Retina (tissue), 1 donor: ENCODE measurements at places on chromosomes 16 and 17.

GRCh38 chr17:68497885-68498319 is 14.3 kb upstream of the PRKAR1A start:
- no peak for DNase-seq

GRCh38 chr17:46894476-46895151 is 28.3 kb upstream of the GOSR2 start:
- DNase-seq = peak; percentile 66

DNA sequence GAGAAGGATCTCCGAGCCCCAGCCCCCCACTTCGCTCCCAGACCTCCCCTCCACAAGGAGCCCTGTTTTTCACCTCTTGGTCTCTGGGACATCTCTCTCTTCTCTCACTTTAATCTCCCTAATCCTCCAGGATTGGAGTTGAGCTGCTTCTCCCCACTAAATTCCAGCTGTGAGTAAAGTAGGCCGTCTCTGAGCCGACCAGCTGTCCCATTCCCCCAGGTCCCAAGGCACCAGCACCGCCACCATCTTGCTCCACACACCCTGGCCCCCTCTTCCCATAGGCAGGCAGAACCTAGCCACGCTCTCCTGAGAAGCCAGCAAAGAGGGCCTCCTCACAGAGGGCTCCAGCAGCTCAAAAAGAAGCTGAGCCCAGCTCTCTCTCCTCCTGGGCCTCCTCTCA is 878 bp downstream of the DLG4 start:
- DNase-seq = no peak

DNA sequence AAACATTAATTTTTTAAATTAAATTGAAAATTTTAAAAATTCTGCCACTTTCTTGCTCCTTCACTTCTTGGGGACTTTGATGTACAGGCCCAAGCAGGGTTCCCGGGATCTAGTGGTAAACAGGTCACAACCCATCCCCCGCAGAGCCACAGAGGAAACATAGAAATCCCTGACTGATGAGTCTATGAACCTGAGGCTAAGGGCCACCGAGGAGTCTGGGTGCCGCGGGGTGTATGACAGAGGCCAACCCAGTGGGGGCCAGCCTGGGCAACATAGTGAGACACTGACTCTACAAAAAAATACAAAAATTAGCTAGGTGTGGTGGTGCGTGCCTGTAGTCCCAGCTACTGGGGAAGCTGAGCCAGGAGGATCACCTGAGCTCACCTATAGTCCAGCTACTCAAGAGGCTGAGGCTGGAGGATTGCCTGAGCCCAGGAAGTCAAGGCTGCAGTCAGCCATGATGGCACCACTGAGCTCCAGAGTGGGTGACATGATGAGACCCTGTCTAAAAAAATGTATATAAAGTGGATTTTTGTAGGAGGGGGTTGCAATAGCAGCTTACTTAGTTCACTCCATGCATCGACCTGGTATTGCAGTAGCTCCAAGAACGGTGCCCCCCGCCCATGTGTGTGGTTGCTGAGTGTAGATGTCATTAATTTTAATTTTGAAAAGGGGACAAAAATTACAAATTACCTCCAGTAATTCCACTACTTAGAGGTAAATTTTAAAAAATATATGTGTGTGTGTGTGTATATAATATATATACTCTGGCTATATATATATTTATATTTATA is 9.2 kb upstream of the FLYWCH1 start:
- no peak for DNase-seq

DNA sequence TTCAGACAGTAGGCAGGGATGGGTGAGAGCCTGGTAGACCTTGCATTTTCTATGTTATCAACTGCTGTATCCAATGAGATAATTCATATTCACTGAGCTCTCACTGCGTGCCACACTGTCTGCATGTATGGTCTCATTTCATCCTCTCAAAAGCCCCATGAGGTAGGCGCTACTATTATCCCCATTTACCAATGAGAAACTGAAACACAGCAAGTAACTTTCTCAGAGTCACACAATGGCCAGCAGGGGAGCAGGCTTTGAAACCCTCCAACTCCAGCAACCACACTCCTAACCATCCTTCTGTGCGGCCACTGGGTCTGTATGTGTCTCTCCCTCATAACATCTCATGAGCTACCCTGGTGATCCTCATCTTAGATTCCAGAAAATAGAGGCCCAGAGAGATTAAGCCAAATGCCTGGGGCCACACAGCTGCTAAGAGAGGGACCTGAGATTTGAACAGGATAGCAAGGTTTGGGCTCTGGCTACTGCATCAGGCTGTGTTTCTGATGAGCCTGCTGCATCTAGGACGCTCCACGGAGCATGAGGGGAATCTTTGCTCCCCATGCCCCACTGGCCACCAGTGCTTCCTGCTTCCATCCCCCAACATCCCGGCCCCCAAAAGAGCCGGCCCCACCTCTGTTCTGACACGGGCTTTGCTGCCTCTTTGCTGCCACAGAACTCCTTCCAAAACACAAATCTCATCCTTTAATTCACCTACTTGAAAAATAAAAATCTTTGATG is 3.2 kb downstream of the CCR7 start:
- DNase-seq = no peak

- DNase-seq = no peak
These were observed 128.6 kb downstream of the SHISA6 start for GRCh38 chr17:11369575-11369974.

GRCh38 chr16:61900482-61900881 is 135.8 kb downstream of the CDH8 start:
- DNase-seq = no peak

- peak; percentile 61 for DNase-seq
These were observed 84.1 kb downstream of the TAOK1 start for GRCh38 chr17:29474297-29474696.

DNA sequence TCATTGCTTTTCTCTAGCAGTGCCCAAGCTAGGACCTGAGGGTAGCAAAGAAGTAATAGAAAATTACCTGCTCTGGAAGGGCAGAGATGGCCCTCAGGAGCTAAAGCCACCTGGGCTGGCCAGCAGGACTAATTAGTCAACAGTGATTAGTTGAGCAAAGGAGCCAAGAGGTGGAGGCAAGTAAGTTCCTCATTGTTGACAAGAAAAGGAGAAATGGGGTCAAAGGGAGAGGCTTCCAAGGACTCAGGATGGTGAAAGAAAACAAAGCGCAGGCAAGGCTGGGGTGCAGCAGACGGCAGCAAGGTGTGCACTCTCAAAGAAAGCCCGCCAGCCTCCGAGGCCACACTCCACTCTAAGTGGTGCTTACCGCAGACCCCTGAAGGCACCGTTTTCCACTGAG is 44.6 kb downstream of the CMTM4 start:
- DNase-seq = no peak

DNA sequence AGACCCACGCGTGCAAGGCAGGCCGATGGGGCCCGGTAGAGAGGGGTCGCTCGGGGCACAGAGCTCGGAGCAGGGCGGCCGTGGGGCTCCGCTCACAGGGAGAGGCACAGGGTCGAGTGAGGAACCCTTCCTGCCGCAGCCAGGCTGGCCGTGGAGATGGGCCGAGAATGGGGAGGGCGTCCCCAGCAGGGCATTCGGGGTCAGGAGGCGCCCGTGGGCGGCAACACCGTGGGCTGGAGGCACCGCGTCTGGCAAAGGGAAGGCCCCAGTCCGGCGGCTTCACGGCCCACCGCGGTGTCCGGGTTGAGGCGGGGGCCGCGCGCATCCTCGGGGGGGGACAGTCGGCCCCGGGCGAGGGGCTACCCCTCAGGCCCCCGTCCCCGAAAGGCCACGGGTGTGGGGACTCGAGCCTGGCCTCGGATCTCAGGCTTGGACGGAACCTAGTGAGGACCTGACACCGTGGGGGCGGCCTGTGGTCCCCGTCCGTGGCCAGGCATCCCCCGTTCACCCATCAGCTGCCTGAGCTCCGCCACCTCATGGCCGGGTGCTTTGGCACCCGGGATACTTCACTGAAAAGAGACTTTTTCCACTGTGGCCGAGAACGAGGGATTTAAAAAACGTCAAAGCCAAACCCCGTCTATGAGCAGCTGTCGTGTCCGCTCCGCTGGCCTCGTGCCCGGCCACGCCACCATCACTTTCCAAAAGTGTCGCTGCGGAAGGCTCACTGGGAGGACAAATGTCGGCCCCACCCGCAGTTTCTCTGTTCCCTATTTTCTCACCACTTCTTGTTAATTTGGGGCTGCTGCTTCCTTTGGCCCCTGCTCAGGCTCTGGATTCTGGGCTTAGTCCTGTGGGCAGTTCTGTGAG is 73.6 kb downstream of the METRNL start:
- no peak for DNase-seq

- DNase-seq = no peak
These were observed 15.4 kb upstream of the NLRC3 start for GRCh38 chr16:3592559-3592958.

GRCh38 chr16:49876716-49877129 is 20.8 kb upstream of the ZNF423 start:
- DNase-seq = peak; percentile 91

DNA sequence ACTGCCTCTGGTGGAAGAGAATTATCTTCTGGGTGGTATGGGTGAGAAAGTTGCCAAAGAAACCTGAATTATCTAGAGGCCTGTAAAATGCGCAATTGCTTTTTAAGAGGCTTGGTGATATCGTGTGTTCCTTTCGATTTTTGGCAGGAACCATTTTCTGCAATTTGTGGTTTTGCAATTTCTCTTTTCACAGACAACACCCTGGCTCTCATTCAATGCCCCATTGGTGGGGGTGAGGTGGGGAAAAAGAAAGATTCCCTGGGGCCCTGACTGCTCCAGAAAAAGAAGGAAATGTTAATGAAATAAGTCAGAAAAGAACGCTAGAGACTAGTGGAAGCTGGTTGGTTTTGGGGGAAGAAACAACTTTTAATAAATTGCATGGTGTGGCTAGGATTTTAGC is 77.4 kb downstream of the ANKFN1 start:
- DNase-seq = no peak

- DNase-seq = no peak
These were observed 2.6 kb downstream of the ACADVL start for GRCh38 chr17:7222093-7222971.

- no peak for DNase-seq
These were observed 9.6 kb upstream of the UQCRC2 start for GRCh38 chr16:21943571-21943970.

DNA sequence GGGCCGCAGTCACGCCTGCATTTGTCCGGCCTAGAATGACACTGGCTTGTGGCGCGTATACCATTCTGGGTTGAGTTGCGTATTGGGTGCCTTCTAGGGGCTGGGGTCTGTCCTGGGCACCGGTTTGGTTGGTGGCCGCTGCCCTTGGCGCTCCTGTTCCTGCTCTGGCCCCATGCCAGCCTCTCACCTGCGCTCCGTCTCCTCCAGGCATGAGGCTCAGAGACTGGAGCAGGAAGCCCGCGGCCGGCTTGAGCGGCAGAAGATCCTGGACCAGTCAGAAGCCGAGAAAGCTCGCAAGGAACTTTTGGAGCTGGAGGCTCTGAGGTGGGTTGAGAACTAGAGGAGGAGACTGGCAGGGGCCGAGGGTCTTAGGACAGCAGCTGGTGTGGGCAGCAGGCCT is 17.4 kb downstream of the CDIPT start:
- DNase-seq = no peak

GRCh38 chr16:67470359-67470758 is 10.6 kb downstream of the ATP6V0D1 start:
- DNase-seq = no peak

GRCh38 chr16:71555230-71555891 is 21.5 kb downstream of the TAT start:
- DNase-seq = no peak
